Activated naive CD4-positive, alpha-beta T cell treated with anti-CD3 and anti-CD28 coated beads for 36 hours (primary cell): ENCODE measurements at places on chromosomes 5 and 9.

- DNase-seq: no peak
Measured at GRCh38 chr5:161535762-161536161, 10.8 kb downstream of the GABRB2 start.

GRCh38 chr9:84867186-84867585 lies 197.7 kb downstream of the NTRK2 start:
- no peak for DNase-seq

GRCh38 chr5:6178846-6179532 lies 199.4 kb downstream of the MED10 start:
- no peak for DNase-seq

DNA sequence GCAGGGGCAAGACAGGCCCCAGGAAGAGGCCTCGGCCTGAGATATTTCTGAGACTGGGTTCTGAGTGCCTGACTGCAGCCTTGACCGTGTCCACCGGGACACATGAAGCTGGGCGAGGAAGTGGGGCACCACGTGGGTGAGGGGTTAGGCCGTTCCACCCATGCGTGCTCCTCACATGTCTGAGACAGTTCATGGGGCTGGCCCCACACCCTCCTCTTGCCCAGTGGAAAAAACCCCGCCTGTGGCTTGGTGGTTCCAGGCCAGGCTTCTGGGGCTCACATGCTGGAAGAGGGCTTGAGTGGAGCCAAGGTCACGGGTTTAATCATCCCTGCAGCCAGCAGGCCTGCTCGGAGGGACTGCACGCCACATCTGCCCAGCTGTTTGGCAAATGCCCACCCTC lies 11.4 kb downstream of the HMCN2 start:
- DNase-seq: no peak

DNA sequence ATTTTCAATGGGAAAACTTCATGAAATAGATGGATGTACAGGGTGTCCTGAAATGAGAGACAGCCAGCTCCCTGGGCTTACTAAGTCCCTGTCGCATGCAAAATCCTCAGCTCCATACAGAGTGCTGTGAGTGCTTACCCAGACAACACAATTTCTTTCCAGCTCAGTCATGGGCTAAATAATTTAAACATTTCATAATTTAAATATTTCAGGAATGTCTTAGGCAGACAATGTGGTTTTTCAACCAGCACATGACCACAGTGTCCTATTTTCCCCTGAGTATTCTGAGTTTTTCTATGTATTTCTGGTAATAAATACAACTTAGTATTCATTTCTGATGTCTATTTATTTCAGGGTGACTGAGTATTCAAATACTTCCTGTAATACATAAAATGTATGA lies 188.5 kb upstream of the SNX2 start:
- no peak for DNase-seq

GRCh38 chr5:64384765-64385164 lies 121.0 kb upstream of the RGS7BP start:
- no peak for DNase-seq

- no peak for DNase-seq
Measured at GRCh38 chr9:99954819-99955218, 48.4 kb downstream of the STX17 start.

DNA sequence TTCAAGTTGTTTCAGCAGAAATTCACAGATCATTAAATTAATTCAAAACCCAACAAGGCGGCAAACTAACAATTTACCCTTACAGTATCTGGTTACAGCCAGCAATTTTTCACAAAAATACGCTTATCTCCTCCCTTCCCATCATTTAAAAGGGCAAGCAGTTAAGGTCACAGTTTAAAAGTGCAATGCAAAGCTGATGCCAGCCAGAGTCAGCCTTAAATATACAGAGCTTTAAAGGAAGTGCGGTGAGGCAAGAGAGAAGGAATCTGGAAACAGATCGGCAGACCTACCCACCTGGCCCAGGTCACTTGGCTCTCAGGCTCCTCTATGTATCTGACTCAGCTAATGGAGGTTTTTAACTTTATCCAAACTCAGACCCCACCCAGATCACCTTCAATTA lies 31.0 kb downstream of the EPB41L4A start:
- DNase-seq: no peak

DNA sequence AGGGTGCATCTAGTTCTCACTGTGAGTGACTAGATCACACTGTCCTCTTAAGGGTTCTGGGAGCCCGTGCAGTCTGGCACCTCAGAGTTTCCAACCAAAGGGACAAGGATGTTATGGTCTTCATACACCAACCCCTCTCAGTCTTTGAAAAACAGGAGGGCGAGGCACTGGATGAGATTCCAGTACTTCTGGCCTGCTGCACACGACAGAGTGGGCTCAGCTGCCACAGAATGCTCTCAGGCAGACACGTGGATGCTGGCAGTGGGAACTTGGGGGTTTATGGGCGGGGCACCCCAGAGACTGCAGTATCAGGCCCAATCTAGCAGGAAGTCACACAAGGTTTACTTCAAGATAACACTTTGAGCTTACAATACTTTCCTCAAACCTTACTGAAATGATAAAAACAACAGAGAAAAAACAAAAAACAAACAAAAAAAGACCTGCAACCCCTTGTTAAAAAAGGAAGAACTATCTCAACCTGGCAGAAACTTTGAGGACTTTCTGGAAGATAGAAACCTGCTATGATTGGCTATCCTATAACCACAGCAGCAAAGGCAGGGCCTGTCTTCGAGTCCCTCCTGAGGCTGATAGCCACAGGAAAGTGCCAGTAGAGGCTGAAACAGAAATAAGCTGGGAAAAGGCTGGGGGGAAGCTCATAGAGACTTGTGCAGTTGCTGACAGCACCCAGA lies 28.3 kb upstream of the TGFBR1 start:
- peak; percentile 30 for DNase-seq

- DNase-seq: no peak
Measured at GRCh38 chr9:1014640-1015039, 35.5 kb upstream of the DMRT2 start.

DNA sequence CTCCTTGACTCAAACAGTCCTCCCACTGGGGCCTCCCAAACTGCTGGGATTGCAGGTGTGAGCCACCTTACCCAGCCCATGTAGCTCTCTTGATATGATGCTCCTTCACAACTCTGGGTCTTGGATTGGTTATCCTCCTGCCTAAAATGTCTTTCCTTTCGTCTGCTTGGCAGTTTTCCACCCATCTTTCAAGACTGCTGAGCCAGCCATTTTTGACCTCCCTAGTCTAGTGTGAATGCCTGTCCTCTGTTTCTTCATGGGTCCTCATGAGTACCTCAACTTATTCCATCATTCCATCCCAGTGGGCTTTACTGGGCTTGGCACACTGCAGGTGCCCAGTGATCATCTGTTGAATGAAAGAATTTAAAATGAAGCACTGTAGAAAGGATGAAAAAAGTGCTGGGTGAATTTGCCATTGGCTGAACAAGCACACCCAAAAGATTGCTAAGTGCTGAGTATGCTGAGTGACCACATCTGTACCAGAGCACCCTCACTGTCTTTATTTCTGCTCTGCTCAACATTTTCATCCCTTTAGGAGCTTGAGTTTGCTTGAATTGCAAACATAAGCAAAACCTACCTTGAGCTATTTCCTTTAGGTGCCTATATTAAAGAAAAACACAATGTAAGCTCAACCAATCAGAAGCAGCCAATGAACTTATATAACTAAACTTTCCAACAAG lies 84.8 kb upstream of the FAM169A start:
- no peak for DNase-seq

DNA sequence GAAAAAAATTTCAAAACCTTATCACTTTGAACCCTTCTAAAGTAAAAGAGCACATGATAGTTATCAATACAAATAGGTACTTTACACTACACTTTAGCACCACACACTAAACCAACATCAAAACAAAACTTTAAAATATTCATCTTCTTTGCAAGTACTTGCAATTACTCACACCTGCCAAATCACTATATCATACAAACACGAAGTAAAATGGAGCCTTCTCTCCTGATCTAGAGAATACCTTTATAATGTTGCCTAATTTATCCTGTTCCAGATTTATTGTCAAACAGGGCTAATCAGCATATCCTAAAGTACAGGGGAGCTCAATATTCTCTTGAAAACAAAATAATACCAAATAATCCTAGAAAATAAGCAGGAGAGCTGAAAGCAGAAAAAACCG lies 3.0 kb downstream of the RNF145 start:
- DNase-seq: no peak

- DNase-seq: no peak
Measured at GRCh38 chr9:137235424-137236237, 4.9 kb downstream of the SLC34A3 start.

DNA sequence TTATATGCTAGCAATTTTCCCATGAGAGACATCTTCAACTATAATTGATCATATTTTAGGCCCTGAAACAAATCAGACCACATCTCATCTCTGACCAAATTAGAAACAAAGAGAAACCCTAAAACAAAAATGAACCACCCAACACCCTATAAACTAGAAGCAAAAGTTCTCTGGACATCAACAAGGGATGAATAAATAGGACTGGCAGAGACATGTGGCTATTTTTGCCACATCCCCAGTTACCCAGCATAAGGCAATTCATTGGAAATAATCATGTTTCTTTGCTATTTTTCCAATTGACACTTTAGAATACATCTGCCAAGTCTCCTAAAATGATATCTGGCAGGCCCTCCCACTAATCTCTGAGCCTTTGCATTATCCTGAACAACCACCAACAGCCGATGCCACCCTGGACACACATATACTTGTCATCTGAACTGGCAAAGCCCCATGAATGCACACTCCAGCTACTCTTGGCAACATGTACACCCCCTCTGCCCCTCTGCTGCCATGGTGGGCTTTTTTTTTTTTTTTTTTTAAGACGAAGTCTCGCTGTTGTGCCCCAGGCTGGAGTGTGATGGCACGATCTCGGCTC lies 53.5 kb upstream of the EQTN start:
- no peak for DNase-seq

DNA sequence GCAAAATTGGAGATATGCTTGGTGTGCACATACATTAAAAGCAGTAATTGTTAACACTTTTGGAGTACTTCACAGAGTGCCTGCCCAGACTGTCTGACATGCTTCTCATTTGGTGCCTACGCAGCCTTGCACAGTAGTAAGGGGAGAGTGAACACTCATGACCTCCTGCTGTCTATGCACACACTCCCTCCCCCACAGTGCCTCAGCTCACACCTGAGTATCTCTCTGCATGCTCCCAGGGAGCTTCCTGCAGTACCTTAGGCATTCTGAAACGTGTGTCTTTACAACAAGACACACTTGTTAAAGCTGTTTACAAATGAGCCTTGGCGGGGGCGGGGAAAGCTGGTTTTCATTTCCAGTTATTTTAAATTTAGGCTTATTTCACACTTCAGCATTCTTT lies 18.0 kb downstream of the MAP3K1 start:
- peak; percentile 61 for DNase-seq

DNA sequence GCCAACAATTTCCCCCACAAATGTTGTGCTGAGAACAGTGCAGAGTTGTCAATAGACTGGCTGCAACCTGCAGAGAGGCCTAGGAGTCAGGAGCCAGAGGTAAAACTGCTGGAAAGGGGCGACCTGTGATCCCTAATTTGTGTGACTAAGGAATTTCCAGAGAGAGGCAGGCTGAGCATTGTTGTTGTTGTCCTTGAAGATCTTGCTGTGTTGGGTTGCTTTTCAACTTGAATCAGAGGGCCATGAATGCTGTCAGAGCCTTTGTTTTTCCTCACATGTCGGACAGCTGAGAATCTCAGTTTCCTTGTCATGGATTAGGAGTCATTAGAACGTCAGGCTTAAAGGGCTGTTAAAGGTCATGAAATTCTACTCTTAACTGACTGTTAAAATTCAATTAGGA lies 134.6 kb upstream of the ASTN2 start:
- no peak for DNase-seq

DNA sequence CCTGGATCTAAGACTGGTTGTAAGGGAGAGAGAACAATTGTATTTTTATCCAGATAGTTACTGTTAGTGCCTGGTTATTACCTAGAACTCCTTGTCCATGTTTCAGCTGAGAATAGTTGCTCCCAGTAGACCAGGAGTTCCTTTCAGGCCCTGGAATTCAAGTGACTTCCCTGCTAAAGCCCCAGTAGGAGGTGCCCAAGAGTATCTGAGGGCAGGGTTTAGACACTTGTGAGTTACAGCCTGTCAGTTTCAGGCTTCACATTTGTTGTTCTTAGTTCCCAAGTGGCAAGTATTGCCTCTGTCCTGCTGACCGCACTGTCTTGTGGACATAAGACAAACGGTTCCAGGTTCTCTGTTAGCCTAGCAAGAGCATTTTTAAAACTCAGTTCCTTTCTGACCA lies 743.9 kb upstream of the SEMA6A start:
- no peak for DNase-seq

GRCh38 chr5:87150630-87151029 lies 117.1 kb upstream of the RASA1 start:
- no peak for DNase-seq

- DNase-seq: no peak
Measured at GRCh38 chr9:132698989-132699388, 28.7 kb downstream of the GTF3C4 start.

GRCh38 chr9:74736646-74737045 lies 151.1 kb downstream of the TRPM6 start:
- no peak for DNase-seq

GRCh38 chr9:93895535-93895934 lies 59.6 kb downstream of the BARX1 start:
- DNase-seq: no peak

GRCh38 chr9:79395755-79396154 lies 176.0 kb upstream of the TLE4 start:
- no peak for DNase-seq

DNA sequence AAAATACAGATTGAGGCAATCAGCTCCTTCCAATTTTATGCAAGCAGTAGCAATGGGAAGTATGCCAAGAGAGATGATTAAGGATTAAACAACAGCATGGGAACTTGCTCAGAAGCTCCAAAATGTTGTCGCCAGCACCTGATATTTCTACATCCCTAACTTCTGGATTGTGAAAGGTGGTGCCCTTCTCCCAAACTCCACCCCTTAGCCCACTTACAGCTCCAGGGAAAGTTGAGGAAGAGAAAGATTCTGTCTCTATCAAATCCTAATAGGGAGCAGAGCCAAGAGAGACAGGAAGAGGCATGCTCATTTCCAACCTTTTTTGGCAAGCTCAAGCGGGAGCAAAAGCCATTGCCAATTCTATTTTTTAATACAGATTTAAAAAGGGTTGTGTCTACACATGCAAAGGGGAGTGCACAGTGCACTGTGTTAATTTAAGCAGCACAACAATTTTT lies 92.4 kb upstream of the NR3C1 start:
- DNase-seq: no peak

GRCh38 chr5:31952067-31952466 lies 222.1 kb downstream of the GOLPH3 start:
- no peak for DNase-seq

- DNase-seq: no peak
Measured at GRCh38 chr9:77544546-77544945, 103.6 kb downstream of the GNA14 start.

DNA sequence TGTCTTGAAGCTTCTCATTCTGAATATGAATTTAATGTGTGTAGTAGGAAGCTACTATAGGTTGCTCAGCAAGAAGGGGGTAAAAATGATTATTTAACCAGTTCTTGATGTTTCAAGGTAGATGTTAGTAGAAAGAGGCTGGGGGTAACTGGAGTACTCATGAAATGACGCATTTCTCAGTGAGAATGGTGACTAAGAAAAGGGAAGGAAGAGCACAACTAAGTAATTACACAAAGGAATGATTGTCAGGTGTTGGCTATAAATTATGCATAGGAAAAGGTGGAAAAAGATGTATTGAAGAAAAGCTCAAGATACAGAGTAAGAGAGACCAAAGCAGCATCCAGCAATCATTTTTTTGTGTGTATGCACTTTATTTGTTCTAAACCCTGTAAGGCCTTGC lies 1.4 kb upstream of the PSIP1 start:
- no peak for DNase-seq

GRCh38 chr5:172898218-172898842 lies 60.9 kb upstream of the RPL26L1 start:
- no peak for DNase-seq
